Hematopoietic multipotent progenitor cell (in vitro differentiated cells): ENCODE measurements at places on chromosomes 6 and 20.

GRCh38 chr6:29790626-29791025 lies 37.0 kb upstream of the HLA-G start:
- DNase-seq = no peak

- no peak for DNase-seq
Observed at GRCh38 chr20:50023116-50023805, 40.5 kb downstream of the SNAI1 start.

DNA sequence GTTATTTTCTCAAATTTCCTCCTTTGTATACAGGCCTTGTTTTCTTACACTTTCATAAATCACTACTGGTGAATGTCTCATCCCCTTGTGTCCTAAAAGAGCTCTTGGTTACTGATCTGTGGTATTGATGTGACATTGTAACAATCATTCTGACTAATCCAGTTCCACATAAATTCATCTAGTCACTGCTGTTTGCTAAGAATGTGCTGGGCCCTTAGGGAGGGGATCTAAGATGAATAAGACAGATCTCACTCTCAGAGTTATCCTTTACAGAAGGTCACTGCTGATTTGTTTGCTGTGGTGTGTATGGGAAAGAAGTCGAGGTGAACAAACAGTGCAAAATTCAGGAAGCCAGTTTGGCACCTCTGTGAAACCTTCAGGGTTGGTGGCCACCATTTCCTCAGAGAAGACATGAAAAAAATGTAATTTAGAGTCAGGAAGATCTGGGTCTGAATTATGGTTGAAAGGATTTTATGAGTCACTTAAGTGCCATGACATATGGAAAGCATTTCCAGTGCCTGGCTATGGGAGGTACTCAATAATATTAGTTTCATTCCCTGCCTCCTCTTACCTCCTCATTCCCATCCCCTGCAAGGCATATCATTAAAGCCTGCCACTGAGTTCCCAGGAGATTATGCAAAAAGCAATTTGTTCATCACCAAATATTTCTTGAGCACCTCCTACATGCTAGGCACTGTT lies 121.8 kb downstream of the COL9A1 start:
- no peak for DNase-seq

GRCh38 chr20:19212821-19213502 lies 520 bp downstream of the SLC24A3 start:
- DNase-seq = peak; percentile 80

DNA sequence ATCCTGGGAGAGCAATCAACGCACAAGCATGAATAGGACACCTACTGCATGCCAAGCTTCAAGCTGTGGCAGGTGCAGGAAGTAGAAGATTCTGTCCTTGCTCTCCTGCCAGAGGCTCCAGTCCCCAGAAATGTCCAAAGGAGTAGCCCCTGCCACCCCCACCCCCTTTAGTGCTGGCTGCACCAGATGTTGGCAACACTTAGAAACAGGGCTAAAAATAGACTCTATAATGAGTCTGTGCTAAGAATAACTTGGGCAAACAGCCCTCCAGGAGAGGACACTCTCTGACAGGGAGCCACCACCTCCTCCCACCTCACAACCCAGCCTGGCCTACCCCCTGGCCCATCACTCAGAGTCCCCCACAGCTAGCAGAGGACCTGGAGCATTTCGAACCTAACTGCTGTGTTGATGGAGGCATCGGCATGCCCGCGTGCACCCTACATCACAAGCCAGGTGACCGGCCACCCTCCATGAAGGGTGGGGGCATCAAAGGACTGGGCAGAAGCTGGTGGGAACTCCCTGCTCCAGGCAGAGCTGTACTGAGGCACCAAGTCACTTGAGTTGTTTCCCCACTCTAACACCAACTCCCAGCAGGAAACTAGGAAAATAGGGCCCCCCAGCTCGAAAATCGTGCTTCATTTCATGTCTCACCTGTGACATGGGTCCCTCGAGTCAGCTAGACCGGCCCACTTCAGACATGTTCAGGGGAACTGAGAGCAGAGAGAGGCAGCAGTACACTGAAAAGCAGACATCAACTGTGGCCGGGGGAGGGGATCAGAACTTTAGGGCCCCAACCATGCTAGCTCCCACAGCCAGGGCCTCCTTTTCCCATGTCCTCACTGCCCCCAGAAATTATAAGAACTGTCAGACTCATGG lies 18.7 kb downstream of the TFEB start:
- DNase-seq = no peak

GRCh38 chr6:15442467-15442866 lies 196.6 kb downstream of the JARID2 start:
- DNase-seq = no peak

GRCh38 chr20:45322952-45323383 lies 14.9 kb upstream of the MATN4 start:
- DNase-seq = no peak
